ENCODE measurements at places on chromosomes 16 and 17. TPM values are rescaled to one million over a fixed set of nuclear protein-coding genes. Genes with fewer than 3 reads are reported as not detected.

The LDHD gene
- total RNA-seq = 0.64 TPM

The CEP295NL gene
- not detected for total RNA-seq

GRCh38 chr17:45410144-45411091 lies 22.3 kb downstream of the ARHGAP27 start:
- DNase-seq = no peak

DNA sequence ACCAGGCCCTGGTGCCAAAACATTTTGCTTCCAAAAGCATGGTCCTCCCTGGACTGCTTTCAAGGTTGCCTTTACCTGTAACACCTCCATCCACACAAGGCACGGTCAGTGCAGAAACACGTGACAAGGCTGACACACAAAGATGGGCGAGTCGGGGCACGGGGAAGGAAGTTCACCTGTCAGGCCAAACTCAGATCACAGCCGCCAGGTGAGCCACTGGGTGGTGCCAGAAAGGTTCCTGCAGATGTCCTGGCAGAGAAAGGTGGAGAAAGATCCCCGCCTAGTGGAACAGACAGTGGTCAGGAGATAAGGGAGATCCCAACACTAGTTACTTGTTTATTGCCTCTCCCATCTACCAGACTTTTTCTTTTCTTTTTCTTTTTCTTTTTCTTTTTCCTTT lies 155.3 kb downstream of the AIPL1 start:
- no peak for DNase-seq

GRCh38 chr17:41639492-41640473 lies 15.4 kb upstream of the KRT17 start:
- DNase-seq = no peak

DNA sequence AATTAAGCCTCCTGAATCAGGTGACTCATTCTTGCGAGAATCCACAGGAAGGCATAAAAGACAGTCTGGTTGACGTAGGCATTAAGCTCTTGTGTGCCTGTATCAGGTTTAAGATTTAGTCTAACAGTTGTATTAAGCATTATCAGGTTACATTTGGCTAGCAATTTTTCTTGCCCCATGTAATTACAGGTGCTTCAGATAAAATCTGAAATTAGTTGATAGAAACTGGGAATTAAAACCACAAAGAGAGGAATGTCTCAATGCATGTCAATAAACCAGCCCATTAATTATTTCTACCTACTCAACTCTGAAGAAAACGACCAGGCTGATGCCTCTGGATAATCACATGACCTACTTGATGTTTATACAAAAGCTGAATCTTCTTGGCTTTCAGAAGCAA lies 217.2 kb downstream of the CA10 start:
- no peak for DNase-seq
